ENCODE measurements at places on chromosomes 7 and 10. TPM values are rescaled to one million over a fixed set of nuclear protein-coding genes. Genes with fewer than 3 reads are reported as not detected.

The DGKB gene
- 0.15 TPM for total RNA-seq

The ASB15 gene
- not detected for total RNA-seq

The ZNF804B gene
- not detected for total RNA-seq

The ZNF655 gene
- 79.3 TPM for total RNA-seq

The PIK3AP1 gene
- total RNA-seq: not detected

The IFIT2 gene
- total RNA-seq: 8.7 TPM
